Astrocyte (in vitro differentiated cells and primary cell): ENCODE measurements at places on chromosomes 5 and 9. TPM values are rescaled to one million over a fixed set of nuclear protein-coding genes. Genes with fewer than 3 reads are reported as not detected.

- no peaks in the 10 kb centered on the region for H3K4me1 ChIP-seq
- no peak for DNase-seq
- H3K4me3 ChIP-seq, result no peak overlapping the region
- H3K27ac ChIP-seq, result no peak overlapping the region
- peaks cover 12% of the 10 kb centered on the region for H3K27me3 ChIP-seq
Measured at GRCh38 chr5:77987331-77987730, 211.2 kb upstream of the TBCA start.

DNA sequence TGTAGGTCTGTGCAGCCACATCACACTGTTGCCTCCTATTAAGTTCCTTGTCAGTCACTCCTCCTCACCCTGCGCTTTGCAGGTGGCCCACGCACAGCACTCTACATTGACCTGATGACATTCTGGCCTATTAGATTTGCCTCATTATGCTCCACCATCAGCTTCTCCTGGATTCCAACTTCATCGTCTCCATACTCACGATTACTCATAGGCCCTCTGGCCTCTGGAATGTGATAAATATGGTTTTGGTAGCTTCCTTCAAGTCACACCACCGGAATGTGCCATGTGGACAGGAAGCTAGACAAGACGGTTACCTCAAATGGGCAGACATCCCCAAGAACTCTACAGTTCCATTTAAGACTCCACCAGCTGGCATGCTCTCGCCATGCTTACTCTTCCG lies 158.0 kb upstream of the LHFPL2 start:
- no peaks in the 10 kb centered on the region for H3K36me3 ChIP-seq
- peak; percentile 99 for DNase-seq
- H3K4me3 ChIP-seq, result no peak overlapping the region
- H3K27me3 ChIP-seq, result no peaks in the 10 kb centered on the region
- H3K4me1 ChIP-seq, result peaks cover 21% of the 10 kb centered on the region

DNA sequence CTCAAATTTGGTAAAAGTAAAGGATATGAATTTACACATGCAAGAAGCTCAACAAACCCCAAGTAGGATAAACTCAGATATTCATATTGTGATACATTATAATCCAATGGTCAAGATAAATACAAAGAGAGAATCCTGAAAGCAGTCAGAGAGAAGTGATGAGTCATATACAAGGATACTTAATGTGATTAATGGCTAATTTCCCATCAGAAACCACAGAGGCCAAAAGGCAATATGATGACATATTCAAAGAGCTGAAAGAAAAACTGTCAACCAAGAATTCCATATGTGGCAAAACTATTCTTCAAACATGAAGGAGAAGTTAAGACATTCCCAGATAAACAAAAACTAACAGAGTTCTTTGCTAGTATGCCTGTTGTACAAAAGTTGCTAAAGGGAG lies 19.5 kb upstream of the IRF1 start:
- DNase-seq, result peak; percentile 90
- no peaks in the 10 kb centered on the region for H3K36me3 ChIP-seq
- peak overlapping the region; percentile 41 for H3K27ac ChIP-seq
- H3K4me3 ChIP-seq, result no peak overlapping the region
- H3K4me1 ChIP-seq, result peaks cover 16% of the 10 kb centered on the region

DNA sequence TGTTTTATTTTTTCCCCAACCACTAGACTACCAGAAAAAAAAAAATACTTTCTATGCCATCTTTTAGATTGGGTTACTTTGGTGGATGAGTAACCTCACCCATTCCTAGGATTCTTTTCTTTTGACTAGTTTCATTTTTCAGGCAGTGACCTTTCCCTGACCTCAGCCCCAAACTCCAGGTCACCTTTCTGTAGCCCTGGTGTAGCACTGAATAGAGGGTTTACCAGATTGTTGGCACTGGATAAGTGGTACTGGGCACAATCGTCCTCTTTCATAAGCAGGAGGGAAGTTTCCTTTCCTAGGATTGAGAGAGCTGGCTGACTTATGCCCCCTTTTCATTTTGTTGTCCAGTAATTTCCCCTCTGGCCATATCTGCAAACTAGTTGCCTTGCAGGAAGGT lies 169.4 kb upstream of the TMEM161B start:
- H3K36me3 ChIP-seq, result no peaks in the 10 kb centered on the region
- no peak overlapping the region for H3K4me3 ChIP-seq
- H3K4me1 ChIP-seq, result no peaks in the 10 kb centered on the region
- no peaks in the 10 kb centered on the region for H3K27me3 ChIP-seq
- H3K27ac ChIP-seq, result no peak overlapping the region

GRCh38 chr5:171010816-171011215 lies 149.0 kb downstream of the RANBP17 start:
- H3K27me3 ChIP-seq, result no peaks in the 10 kb centered on the region
- H3K4me1 ChIP-seq, result no peaks in the 10 kb centered on the region
- DNase-seq, result no peak
- no peaks in the 10 kb centered on the region for H3K36me3 ChIP-seq
- no peak overlapping the region for H3K4me3 ChIP-seq

The FAM193B gene
- total RNA-seq, result 47.8 and 48.3 TPM in 2 replicates

The IFNE gene
- total RNA-seq, result 0.26 and 0.57 TPM in 2 replicates

The RANBP17 gene
- 15.9 and 16.2 TPM in 2 replicates for total RNA-seq
